ENCODE measurements at places on chromosomes 6 and 20. TPM values are rescaled to one million over a fixed set of nuclear protein-coding genes. Genes with fewer than 3 reads are reported as not detected.
A peak's percentile ranks its signal among the peaks of the same experiment; 100 is the strongest.

GRCh38 chr6:12832226-12832735 is 115.7 kb downstream of the PHACTR1 start:
- no peak for DNase-seq

- no peak for DNase-seq
Measured at GRCh38 chr6:1424306-1424927, 35.0 kb downstream of the FOXF2 start.

The PHACTR1 gene
- 1.5 TPM for total RNA-seq

GRCh38 chr6:139291813-139292619 is at the start of gene TXLNB:
TXLNB (minus strand) TSS chr6:139291998; CDS start chr6:139288899, 3,099 bp downstream.
- peak; percentile 43 for DNase-seq

The TMEM244 gene
- not detected for total RNA-seq

DNA sequence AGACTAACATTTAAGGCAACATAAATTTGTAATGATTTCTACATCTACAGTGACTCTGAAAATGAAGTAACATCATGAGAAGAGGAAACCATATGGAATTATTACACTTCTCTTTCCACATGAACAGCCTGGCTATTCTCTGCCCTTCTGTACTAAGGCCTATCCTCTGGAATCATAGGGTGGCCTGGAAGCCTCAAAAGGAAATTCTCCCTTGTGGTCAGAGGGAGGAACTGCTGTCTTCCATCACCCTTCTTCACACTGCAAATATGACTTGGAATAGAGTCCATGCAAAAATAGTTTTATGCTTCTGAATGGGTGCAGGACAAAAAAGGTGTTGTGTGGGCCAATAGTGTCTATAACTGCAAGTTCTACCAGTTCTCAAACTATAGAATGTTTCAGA is 44.6 kb upstream of the SH3BGRL2 start:
- DNase-seq: no peak

DNA sequence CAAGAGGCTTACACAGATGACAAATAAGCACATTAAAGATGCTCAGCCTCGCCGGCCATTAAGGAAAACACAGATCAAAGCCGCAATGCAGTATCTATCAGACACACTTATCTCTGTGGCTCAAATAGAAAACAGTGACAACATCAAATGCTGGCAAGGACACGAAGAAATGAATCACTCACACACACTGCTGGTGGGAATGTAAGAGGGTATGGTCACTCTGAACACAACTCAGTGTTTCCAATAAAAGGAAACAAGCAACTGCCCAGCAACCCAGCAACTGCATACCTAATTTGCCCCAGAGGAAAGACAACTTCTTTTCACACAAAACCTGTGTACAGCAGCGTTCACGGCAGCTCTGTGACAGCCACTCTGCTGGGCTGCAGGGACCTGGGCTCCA is 155.8 kb downstream of the WDR27 start:
- no peak for DNase-seq

The MOG gene
- not detected for total RNA-seq

The HLA-DRB5 gene
- not detected for total RNA-seq

GRCh38 chr20:18187020-18187419 is 49.4 kb downstream of the KAT14 start:
- no peak for DNase-seq

Measured in esophagus squamous epithelium (tissue), 5 donors.